ENCODE measurements at places on chromosomes 11 and 22.

DNA sequence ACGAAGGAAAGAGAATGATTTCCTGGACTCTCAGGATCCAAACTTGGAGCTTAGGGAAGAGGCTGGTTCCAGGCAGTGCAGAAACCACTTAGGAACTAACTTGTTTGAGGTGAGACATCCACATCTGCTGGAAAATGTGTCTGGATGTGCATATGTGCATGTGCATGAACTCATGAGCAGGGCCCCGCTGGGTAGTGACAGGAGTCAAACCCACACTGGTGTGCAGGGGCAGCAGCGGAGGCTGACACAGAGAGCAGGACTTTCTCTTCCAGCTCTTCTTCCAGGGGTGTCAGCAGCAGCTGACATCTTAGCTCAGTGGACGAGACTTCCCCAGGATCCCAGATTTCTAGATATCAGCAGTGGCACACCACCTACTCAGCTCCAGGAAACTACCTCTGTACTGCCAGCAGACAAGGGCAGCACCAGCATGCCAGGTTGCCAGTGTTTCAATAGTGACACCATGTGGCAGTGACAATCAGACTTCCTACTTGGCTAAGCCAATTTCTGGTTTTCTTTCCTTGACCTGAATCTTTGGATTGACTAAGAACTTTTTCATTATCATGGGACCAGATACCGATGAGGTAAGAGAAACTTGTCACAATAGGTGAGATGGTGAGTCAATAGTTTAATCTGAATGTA is 227.5 kb upstream of the ZC3H12C start:
- peak; percentile 35 for DNase-seq

DNA sequence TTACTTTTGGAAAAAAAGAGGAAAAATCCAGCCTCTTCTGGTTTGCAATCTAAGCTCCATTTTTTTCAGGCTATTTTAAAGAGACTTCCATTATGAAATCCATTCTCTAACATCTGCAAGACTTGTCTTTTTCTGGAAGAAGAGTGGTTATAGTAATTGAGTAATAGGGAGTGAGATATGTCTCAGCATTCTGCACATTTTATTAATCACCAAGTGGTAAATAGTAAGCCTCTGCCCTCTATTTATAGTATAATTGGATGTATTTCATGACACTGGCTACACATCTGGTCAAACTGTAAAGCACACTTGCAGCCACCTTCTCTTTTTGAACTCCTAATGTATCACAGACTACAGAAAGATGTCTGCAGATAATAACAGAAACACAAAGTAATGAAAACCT is 391.1 kb downstream of the ETS1 start:
- no peak for DNase-seq

DNA sequence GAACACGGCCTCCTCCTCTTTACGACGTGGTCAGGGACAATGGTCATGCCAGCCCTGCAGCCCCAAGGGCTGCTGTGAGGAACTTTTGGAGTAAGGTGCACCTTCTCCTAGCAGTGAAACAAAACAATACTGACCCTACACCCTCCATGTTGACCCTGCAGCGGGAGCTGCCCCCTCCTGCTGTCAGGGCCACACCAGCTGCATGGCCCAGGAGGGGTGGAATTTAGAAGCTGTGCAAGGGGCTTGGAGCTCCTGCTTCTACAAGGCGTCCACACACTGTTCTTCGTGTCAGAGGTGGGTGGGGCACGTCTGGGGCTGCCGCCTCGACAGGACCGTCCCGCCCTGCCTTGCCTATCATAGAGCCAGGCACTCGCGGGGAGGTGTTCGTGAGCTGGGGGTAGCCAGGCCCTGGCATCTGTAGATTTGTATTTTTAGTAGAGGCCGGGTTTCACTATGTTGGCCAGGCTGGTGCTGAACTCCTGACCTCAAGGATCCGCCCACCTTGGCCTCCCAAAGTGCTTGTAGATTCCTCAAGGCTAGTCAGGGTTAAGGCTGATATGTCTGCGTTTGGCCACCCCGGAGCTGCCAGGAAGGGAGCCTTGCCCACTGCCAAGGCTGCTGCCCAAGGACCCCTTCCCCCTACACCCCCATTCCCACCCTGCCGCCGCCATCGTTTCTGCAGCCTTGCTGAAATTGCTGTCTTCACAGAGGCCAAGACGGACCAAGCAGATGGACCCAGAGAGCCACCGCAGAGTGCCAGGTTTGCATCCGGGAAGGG is 15.9 kb downstream of the INCENP start:
- DNase-seq, result no peak

- no peak for DNase-seq
Measured at GRCh38 chr11:36363361-36364268, 67.5 kb downstream of the PRR5L start.

DNA sequence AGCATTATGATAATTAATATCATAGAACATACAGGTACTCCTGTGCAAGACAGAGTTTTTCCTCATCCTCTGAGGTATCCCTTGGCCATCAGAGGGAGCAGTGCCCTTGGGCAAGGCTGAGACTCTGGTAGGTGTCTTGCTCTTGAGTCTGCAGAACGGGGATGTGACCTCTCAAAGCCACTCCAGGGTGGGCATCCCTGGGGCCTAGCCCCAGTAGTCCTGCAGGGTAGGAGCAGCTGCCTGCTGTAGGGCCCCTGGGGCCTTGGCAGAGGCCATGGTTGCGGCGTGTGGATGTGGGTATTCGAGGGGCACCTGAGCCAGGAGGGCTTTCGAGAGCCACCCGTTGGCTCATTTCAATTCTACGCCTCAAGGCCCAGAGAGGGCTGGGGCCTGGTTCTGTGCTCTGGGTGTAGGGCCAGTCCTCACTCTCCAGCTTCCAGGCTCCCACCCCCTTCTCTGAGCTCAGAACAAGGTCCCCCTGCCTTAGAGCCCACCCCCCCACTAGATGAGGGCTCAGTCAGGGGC is 7.7 kb upstream of the OMP start:
- no peak for DNase-seq

DNA sequence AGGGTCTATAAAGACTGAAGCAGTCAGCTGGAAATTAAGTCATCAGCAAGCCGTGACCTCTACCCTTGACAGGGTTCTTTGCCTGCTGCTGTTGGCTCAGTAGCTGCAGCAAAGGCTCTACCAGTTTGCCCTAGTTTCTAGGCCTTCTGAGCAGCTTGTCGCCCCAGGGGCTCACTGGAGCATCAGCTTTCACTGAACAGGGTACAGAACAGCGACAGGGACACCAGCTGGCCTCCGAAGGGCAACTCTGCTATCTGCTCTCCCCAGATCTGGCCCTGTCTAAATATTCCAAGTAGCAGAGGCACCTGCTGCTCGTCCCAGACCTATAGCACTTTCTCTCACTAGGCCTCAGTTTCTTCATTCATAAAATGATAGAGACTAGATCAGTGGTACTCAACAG is 42.4 kb downstream of the SMCO4 start:
- DNase-seq, result no peak

GRCh38 chr22:17097062-17097461 is 12.3 kb downstream of the IL17RA start:
- peak; percentile 2 for DNase-seq

DNA sequence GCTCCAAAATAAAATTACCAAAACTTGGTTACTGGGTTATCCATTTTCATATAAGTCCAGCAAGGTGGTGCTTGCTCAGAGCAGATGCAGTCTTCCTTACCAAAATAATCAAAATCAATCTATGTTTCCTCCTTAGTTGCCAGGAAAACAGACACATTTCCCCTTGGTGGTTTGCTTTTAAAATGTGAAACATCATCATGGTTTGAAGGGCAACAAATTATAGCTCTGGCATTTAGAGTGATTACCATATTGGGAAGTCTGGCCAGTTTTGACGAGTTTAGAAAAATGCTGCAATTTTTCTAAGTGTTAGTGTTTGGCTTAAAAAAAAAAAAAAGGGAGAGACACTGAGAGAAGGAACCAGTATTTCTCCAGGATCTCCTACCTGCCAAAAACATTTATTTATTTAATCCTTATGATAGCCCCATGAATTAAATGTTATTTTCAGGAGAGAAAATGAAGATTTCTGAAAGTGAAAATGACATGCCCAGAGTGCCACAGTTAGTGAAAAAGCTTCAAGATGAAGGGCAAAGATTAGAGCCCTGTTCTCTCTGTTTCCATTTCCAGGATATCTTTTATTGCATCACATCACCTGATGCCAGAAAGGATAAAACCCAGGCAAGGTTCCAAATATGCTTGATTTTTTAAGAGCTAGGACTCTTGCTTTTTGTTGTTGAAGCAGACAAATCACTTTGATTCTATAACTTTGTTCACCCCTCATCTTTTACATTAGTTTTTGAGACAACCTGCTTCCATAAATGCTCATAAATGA is 29.6 kb upstream of the TBCEL start:
- DNase-seq, result no peak

DNA sequence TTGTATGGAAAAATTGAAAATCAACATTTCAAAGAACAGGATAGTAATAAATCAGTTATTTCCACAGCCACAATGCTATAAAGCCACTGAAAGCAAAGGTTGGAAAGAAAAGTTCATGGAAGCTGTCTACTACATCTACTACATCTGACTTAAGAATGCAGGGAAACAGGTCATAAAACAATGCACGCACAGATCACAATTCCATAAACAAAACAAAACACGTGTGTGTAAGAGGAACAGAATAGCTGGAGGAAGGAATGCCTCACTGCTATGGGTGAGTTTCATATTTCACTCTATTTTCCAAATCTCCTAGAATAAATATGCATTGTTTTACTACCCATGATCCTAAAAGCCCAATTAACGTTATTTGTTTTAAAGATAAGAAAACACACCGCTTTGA is 66.3 kb downstream of the NCAPD3 start:
- DNase-seq, result no peak

- no peak for DNase-seq
Measured at GRCh38 chr11:121330614-121331435, 38.3 kb downstream of the SC5D start.

DNA sequence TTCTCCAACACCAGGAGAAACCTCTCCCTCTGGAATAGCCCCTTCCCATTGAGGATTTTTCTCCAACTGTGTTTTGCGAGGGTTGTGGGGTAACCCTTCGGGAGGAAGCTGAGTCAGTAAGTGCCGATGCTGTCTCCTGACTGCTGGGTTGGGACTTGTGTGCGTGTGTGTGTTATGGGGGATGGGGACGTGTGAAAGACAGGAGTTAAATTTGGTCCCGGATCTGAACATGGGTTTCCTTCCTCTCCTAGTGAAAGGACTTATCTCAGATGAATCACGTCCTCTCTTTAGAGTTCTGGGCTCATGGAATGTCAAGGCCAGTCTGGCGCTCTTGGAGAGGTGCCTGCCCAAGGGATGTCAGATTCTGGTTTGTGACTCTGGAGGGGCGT is 33.3 kb downstream of the KIAA1671 start:
- DNase-seq, result no peak

DNA sequence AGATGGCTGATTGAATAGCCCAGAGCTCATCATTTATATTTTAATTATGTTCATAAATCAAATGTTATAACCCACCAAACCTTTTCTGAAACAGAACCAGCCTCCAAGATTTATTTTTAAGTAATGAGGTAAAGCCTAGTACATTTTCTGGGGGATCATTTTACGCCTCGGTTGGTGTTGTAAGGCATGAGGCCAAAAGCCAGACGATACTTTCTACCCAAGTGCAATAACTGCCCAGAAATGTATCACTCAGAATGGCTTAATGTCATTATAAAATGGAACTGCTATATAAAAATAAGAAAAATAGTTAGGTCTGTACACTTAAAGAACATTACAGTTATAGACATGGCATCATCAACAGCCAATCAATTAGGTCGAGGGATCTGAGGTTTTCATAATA is 283.3 kb downstream of the CADM1 start:
- DNase-seq, result no peak

GRCh38 chr22:37333724-37334460 is 51.6 kb downstream of the CYTH4 start:
- DNase-seq, result no peak

Data from NCI-H2081 treated with DMSO at 0.1 percent for 48 hours (cell line).